ENCODE measurements at places on chromosomes 1 and 21.

DNA sequence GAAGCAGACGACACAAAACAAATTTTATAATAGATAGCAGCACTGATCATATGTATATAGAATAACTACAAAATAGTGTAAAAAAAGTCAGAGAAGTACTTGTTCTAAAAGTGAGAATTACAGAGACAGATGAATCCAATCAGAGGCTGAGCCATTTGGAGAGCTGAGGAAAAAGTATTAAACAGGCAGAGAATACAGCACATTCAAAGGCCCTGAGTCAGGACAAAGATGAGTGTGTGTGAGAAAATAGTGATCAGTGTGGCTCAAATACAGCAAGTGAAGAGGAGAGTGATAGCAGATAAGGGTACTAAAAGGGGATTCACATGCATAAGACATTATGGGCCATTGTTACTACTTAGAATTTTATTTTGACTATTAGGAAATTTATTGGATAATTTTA is 430.6 kb upstream of the BRINP3 start:
- no peak for DNase-seq

DNA sequence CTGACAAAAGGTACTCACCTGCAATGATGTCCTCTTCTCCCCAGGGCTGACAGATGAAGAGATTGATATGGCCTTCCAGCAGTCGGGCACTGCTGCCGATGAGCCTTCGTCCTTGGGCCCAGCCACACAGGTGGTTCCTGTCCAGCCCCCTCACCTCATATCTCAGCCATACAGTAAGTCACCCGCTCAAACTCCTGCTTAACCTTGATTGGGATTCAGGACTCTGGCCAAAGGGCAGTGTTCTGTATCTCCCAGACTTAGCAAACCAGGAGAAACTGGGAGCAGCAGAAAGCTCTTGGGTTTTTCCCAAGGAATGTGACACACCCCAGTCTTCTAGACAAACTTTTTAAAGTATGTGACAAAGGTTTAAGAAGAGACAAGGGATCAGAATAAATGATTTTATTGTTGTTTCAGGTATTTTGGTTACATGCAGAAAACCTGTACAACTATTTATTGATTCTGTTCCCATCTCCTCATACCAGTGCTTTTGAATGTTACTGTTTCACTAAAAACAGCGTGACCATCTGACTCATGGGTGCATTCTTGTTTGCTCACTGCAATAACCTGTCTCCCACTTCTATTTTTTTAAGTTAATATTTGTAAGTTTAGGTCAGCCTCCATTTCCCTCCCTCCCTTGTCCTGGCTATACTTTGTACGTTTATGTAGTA is 124.6 kb downstream of the PEX14 start:
- DNase-seq: no peak

GRCh38 chr1:155169541-155169940 is 3.6 kb downstream of the KRTCAP2 start:
- no peak for DNase-seq

DNA sequence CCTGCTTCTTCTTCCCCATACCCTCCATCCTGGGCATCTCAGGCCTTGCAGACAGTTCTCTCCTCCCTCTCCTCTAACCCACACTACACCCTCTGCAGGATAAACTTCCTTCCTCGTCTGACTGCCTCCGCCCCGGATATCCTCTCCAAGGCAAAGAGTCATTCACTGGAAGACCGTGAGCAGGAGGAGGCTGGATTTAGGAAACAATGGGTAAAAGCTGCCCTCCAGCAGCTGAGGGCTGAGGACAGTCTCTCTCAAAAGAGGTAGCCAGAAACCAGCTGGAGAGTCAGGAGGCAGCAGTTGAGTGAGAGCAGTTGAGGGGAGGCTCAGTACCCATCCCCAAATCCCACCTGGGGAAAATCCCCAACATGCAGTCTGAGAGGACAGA is 1.4 kb downstream of the CSRP1 start:
- no peak for DNase-seq

DNA sequence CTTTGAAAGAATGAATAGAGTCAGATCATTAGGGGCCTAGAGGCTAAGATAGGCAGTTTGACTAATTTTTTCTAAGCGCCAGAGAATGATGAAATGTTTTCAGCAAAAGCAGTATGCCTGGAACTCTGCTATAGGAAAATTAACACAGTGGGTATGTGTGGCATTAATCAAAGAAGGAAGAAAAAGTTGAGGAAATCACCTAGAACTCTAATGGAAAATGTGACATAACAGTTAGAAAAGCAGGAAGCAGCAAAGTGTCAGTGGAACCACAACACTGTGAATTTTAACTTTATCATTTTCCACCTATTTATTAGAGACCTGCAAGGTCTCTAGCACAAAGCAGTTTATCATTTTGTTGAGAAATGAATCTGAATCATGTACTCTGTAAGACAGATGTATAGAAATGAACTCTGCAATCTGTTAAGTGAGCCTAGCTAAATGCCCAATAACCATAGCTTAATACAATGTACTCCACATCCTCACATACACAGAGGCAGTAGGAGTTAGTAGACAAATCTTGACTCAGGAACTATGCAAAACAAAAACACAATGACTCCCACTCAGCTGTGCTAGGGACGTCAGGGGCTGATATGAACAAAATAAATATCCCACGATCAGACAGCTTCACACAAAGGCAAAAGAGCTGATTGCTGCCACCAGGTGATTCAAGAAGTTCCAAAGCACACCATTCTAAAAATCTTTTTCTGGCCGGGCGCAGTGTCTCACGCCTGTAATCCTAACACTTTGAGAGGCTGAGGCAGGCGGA is 500.7 kb upstream of the NFIA start:
- DNase-seq: no peak

GRCh38 chr1:46487818-46488218 is 1.8 kb upstream of the DMBX1 start:
- DNase-seq: no peak

GRCh38 chr1:55217226-55217986 is 2.2 kb upstream of the USP24 start:
- no peak for DNase-seq

- DNase-seq: no peak
Measured at GRCh38 chr1:206702803-206703202, 18.1 kb downstream of the MAPKAPK2 start.

GRCh38 chr1:175471039-175471800 is 272.2 kb downstream of the TNR start:
- no peak for DNase-seq

GRCh38 chr1:227899820-227900449 is 47.8 kb downstream of the WNT9A start:
- no peak for DNase-seq

GRCh38 chr1:10705953-10706352 is 90.5 kb downstream of the CASZ1 start:
- DNase-seq: no peak

DNA sequence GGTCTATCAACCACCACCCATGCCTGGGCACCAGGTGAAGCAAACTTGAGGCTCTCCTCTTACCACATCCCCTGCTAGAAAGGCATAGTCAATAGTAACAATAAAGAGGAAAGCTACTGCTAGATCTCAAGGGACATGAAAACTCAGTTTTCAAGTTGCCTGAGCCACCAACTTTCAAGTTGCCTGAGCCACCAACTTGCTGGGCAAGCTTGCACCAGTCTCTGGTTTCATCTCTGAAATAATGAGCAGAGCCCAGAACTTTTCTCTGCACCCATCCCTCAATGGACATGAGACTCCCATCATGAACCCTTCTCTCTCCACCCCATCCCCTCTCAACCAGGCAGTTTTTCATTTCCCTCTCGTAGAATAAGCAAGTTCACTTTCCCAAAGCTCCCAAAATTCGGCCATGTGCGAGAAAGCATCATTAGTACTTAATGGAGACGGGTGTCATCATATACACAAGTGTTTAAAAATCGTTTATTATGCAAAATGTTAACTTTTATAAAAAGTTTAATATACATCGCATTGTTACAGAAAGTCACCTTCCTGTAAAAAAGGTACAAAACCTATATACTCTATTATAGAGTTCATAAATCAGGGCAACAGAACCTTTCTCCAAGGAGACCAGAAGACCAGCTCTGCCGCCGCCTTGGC is 1.7 kb downstream of the ID3 start:
- DNase-seq: no peak

DNA sequence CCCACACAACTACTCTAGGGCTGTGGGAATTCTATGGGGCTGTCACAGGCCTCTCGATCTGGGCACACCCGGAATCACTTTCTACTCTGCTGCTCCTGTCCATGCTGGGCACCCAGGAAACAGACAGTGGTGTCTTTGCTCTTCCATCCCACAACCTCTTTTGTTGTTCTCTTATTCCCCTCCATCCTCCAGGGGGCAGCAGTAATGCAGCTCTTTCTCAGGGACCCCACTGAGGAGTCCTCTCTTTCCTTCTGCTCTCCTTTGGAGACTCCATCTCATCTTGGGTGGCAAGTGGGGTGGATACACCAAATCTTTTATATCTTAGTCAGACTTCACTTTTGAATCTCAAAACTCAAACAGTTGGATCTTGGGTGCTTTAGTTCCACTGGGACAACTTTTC is 206.3 kb downstream of the HS2ST1 start:
- no peak for DNase-seq

DNA sequence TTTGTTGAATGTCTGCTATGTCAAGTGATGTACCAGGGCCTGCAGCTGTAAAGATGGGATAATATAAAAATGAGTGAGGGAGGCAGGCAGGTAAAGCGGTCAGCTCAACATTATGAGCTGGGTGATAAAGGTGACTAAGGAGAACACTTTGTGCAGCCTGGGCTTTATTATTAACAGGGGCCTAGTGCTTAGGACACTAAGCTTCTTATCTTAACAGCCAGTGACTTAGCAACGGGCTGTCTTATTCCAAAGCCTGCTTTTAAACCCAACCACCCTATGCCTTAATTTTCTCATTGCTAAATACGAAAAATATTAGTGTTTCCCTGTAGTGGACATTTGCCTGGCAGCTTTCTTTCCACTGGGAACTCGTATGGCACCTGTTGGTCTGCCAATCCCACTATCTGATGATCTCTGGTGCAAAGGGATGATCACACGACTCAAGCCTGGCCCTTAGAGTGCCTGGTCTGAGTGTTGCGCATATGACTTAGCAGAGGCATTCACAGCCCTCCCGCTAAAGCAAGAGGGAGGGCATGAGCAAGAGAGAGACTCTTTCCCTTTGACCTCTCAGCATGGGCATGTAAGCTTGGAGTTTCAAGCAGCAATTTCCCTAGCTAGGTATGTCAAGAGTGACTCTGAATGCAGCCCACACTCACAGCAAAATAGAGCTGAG is 98.6 kb upstream of the PAPPA2 start:
- no peak for DNase-seq

DNA sequence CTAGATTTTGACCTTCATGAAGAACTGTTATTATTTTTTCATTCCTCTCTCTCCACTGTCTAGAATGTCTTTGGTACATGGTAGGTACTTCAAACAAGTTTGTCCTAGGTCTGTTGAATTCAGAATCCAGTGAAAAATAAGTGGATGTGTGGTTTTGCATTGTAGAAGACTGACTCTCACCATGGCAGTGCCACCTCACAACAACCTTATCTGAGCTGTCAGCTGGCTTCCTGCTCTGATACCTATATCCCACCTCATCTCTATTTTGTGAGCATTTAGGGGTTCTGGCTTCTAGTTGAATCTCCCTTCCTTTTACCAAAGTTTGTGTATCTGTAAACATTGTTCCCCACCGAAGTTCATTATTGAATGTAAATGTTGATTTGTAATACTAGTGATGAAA is 9.1 kb downstream of the SWT1 start:
- DNase-seq: no peak

- no peak for DNase-seq
Measured at GRCh38 chr21:31459457-31459856, 115.4 kb upstream of the TIAM1 start.

GRCh38 chr1:8314346-8315280 is 3.3 kb upstream of the SLC45A1 start:
- no peak for DNase-seq

- no peak for DNase-seq
Measured at GRCh38 chr1:50566405-50566804, 143.2 kb upstream of the DMRTA2 start.

- DNase-seq: no peak
Measured at GRCh38 chr1:209787551-209787950, 3.2 kb upstream of the C1orf74 start.

- no peak for DNase-seq
Measured at GRCh38 chr1:28577738-28578536, 14.1 kb upstream of the RAB42 start.
